ENCODE measurements at places on chromosomes 3 and 15. TPM values are rescaled to one million over a fixed set of nuclear protein-coding genes. Genes with fewer than 3 reads are reported as not detected.

- H3K36me3 ChIP-seq, result no peaks in the 10 kb centered on the region
- no peak overlapping the region for H3K4me3 ChIP-seq
- no peak for DNase-seq
- no peaks in the 10 kb centered on the region for H3K4me1 ChIP-seq
These were observed 31.3 kb downstream of the POLQ start for GRCh38 chr3:121514496-121514895.

- H3K27me3 ChIP-seq, result no peaks in the 10 kb centered on the region
- no peak overlapping the region for H3K27ac ChIP-seq
- H3K4me1 ChIP-seq, result peaks cover 3% of the 10 kb centered on the region
- no peak for DNase-seq
These were observed 25.8 kb downstream of the OXNAD1 start for GRCh38 chr3:16290827-16291196.

GRCh38 chr15:96261575-96262034 is 68.9 kb upstream of the NR2F2 start:
- no peaks in the 10 kb centered on the region for H3K27me3 ChIP-seq
- no peaks in the 10 kb centered on the region for H3K36me3 ChIP-seq
- H3K4me1 ChIP-seq, result peaks cover 26% of the 10 kb centered on the region
- no peak overlapping the region for H3K4me3 ChIP-seq
- H3K27ac ChIP-seq, result peak overlapping the region; percentile 47

GRCh38 chr3:14947886-14948608 is 664 bp downstream of the NR2C2 start:
- H3K4me3 ChIP-seq, result peak overlapping the region; percentile 86
- H3K36me3 ChIP-seq, result peaks cover 16% of the 10 kb centered on the region
- H3K4me1 ChIP-seq, result peaks cover 34% of the 10 kb centered on the region
- H3K27me3 ChIP-seq, result no peaks in the 10 kb centered on the region

- H3K36me3 ChIP-seq, result no peaks in the 10 kb centered on the region
- peaks cover 22% of the 10 kb centered on the region for H3K4me1 ChIP-seq
- DNase-seq, result no peak
These were observed 6.1 kb downstream of the ATG3 start for GRCh38 chr3:112555535-112556170.

The SRPRB gene
- 14.9 TPM for total RNA-seq

The RBP2 gene
- not detected for total RNA-seq

The MUC20 gene
- total RNA-seq, result 11.0 TPM
